Activated gamma-delta T cell treated with anti-CD3 and anti-CD28 coated beads, Interleukin-2, amount 50 U/mL, for 16 hours (primary cell): ENCODE measurements at places on chromosomes 3 and 15.

DNA sequence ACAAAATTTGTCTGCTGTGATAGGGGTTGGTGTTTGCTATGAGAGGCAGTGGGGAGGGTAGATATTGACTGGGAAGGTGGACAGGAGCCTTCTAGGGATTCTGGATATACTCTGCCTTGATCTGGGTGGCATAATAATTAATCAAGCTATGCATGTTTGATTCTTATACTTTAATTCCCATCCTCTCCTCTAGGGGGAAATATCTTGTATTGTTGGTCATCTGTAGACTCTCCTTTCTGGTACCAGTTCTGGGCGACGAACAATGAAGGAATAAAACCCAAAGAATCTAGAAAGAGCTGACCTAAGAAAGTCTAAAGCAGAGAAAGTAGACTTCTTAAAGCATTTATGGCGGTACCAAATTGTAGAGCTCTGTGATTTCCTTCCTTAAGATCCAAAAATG is 198.2 kb upstream of the STRIT1 start:
- DNase-seq = no peak

DNA sequence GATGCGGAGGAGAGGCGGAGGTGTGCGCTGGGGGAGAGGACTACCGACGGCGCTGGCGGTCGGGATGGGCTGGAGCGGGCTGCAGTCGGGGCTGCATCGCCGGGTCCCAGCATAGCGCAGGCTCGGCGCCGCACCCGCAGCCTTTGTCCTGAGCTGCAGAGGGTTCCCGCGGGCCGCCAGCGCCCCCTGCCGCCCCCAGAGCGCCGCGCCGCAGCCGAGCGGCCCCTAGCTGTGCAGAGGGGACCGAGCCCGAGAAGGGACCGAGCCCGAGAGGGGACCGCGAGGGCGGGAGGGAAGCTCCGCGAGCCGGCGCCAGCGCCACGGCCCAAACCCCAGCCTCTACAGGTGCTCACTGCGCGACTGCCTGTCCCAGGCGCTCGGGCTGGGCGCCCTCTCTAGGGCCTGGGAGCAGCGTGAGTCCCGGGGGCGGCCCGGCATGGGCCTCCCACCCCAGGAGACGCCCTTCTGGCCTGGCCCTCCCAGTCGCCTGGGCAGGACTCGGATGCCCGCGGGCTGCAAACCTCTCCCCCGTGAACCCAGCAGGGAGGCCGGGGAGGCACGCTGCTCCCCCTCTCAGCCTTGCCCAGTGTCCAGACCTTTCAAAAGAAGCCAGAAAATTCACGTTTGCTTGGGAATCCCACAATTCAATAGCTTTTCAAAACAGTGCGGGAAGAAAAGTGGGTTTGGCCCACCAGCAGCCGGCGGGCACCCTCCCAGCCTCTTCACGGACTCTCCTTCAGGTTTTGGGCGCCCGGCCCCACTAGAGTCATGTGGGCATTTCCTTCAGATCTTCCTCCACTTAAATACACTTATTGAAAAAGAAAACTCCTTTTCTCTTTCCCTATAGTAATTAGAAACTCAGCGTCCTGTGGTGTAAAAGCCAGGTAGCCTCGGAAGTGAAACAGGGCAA is 134.7 kb downstream of the TPRA1 start:
- DNase-seq = peak; percentile 9

- no peak for DNase-seq
Measured at GRCh38 chr3:87370007-87370406, 93.6 kb upstream of the POU1F1 start.

- DNase-seq = no peak
Measured at GRCh38 chr3:94619643-94620042, 556.8 kb downstream of the NSUN3 start.

DNA sequence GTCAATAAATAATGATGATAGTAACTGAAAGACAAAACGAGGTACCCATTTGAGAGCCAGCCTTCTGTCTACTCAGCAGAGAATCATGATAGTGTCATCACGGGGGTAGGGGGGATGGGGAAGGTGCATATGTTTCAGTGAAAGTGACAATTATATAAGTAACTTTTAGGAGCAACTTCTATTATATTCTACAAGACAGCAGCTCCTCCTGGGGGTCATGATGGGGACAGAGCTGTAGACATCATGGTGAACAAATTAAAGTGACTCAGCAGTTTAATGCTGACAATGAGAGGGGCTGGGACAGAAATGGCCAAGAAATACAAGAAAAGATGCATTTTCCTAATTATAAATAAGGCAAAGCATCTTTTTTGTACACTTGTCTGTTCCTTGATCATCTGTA is 11.8 kb downstream of the CAPN3 start:
- no peak for DNase-seq

DNA sequence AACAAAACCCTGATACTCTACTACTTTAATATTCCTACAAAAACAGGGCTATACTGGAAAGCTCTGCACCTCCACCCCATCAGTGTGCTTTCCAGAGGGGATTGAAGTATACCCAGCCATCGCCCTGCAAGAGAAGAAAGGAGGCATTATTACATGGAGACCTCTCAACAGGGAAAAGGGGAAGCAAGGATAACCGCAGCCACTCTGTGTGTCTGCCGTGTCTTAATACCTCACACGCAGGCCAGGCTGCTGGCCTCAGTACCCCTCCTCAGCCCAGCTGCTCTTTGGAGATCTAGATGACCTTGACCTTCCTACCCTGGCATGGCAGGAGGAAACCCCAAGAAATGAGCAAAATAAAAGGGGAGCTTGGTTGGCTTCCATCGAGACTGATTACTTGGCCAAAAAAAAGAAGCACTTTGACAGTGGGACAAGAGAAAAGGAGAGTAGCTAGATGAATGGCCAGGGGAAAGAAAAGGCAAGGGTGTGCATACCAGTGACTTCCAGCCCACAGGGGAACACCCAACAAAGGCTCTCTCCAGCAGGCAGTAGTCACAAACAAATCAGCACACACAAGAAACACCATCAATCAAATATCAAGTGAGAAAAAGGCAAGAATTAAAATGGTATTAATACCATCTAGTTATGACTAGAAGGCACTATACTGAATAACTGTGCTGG is 129.4 kb downstream of the STT3B start:
- DNase-seq = no peak

DNA sequence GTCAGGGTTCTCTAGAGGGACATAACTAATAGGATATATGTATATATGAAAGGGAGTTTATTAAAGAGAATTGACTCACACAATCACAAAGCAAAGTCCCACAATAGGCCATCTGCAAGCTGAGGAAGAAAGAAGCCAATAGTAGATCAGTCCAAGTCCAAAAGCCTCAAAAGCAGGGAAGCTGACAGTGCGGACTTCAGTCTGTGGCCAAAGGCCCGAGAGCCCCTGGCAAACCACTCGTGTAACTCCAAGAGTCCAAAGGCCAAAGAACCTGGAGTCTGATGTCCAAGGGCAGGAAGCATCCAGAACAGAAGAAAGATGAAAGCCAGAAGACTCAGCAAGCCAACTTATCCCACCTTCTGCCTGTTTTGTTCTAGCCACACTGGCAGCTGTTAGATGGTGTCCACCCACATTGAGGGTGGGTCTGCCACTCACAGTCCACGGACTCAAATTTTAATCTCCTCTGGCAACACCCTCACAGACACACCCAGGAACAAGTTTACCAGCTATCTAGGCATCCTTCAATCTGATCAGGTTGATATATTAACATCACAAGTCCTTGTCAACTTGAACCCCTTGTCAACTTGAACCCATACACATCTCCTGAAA is 54.2 kb upstream of the ACAD9 start:
- DNase-seq = no peak

- peak; percentile 49 for DNase-seq
Measured at GRCh38 chr15:62059816-62060112, 483 bp downstream of the VPS13C start.

- no peak for DNase-seq
Measured at GRCh38 chr15:99015698-99016568, 8.3 kb upstream of the PGPEP1L start.

DNA sequence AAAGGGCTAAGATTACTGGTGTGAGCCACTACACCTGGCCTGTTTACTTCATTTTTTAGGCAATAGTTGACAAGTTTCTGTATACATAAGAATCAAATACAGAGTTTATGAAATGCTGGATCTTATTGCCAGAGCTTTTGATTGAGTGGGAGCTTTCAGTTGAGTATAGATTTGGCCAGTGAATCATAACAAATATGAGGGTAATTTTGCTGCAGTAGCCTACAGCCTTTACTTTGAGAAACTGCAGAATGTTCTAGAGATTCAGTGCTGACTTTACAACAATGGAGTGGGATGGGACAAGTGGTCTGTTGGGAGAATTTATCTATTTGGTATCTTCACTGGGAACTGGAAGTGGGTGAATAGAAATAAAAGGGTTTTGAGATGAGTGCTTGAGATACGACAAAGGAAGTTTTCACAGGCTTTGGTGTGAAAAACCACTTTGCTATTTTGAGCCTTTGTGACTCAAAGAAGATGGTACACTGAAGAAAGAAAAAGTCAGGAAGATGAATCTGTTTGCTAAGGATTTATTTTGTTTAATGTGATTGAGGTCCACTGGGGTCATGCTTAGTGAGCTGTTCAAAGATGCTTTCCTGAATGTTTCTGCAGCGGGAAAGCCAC is 227.8 kb downstream of the UBE2E2 start:
- no peak for DNase-seq

DNA sequence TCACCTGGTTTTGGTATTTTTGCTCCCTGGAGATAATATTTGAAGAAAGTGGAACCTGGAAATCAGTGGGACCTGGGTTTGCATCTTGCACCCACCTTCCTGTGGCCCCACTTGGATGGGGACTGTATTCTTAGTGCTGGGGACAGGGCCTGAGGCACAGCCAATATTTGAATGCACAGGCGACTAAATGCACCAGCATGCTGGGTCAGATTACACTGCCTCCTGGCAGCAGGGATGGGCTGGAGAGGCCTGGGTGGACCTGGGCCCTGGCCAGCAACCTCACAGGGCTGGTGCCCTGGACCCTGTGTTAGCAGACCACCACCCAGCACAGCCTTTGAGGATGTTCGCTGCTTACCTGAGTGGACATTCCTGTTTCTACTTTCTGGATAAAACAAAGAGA is 10.5 kb downstream of the ITIH4 start:
- no peak for DNase-seq

DNA sequence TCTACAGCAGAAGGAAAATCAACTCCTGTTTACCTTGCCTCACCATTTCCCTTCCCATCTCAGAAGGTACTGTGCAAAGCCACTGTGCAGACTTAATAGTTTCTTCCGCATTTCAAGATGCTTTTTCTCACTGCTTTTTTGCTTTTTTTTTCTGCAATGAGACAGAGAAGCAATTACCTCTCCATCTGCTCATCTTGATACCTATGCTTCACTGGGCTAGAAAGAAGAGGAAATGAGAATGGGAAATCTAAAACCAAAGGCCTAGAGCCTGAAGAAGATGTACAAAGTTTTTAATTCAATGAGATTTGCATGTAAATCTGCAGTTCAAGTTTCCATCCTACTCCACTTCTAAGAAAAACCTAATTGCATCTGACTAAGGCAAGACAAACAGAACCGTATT is 238.1 kb upstream of the SETMAR start:
- DNase-seq = no peak

- no peak for DNase-seq
Measured at GRCh38 chr15:52247461-52247860, 48.1 kb downstream of the MYO5C start.

GRCh38 chr15:68650901-68651709 is 72.3 kb downstream of the CORO2B start:
- DNase-seq = peak; percentile 18

GRCh38 chr3:25910997-25911396 is 121.1 kb downstream of the OXSM start:
- DNase-seq = peak; percentile 20

GRCh38 chr3:115399750-115400149 is 223.6 kb upstream of the GAP43 start:
- DNase-seq = no peak

- no peak for DNase-seq
Measured at GRCh38 chr15:51089699-51090453, 4.8 kb downstream of the TNFAIP8L3 start.

DNA sequence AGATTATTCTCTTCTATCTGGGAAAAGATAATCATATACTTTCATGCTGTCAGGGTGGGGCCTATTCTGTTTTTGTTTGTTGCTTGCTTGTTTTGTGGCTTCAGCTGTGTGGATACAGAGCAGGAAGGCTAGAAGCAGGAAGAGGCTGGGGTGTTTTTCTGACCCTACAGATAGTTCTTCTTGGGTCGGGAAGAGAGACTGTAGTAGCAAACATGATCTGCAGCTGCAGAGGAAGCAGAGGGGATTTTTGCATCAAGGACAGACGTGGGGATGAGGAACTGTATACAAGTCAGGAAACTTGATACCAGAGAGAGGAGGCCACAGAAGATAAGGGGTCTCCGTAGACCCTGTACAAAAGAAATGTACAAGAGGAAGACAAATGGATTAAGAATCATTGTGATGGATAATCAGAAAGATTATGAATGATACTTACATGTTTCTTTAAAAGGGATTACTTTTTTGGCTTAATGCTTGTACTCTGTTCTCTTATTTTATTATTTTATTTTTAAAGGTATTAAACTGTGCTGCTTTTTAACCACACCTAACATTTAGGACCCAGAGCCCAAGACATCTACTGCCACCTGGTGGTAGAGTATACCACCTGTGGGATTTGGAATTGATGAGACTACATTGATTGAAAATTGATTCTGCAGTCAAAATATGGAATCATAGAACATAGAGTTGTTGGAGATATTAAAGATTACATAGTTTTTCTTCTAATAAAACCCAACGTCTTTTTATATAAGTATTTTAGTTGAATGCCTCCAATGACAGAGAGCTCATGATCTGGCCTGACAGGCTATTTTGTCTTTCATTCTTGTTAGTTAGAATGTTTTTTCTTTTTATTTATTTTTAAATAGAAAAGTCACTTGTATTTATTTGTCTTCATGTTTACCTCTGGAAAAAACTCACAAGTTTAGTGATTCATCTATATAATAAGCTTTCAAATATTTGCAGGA is 87.3 kb upstream of the ROPN1 start:
- DNase-seq = no peak

DNA sequence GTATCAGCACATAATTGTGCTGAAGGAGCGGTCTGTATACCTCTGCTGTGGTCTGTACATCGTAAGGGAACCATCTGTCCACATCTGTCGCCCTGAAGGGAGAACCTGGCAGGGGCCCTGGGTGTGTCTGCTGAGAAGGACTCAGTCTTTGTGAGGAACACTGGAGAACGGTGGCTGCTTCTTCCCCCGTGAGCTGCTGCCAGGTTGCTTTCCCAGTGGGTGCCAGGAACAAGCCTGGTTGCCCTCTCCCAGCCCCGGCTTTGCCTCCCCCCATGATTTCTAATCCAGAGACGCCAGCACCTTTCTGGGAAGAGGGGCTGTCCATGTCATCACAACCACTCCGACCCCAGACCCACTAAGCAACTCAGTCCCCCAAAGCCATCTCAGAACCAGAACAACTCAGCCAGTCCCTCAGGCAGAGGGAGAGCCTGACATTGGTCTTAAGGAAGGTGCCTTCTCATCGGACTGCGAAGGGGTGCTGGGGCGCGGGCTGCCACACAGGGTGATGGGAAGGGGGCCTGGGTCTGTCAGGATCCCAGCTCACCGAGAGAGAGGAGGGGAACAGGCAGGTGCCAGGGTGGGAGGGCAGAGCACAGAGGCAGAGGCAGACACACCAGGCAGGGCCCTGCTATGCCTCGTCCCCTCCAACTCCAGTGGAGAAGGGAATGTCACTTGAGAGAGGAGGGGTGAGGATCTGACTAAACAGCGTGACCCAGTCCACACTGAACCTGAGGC is 8.5 kb downstream of the TNK2 start:
- no peak for DNase-seq
